ENCODE measurements at places on chromosomes 6 and 20.

DNA sequence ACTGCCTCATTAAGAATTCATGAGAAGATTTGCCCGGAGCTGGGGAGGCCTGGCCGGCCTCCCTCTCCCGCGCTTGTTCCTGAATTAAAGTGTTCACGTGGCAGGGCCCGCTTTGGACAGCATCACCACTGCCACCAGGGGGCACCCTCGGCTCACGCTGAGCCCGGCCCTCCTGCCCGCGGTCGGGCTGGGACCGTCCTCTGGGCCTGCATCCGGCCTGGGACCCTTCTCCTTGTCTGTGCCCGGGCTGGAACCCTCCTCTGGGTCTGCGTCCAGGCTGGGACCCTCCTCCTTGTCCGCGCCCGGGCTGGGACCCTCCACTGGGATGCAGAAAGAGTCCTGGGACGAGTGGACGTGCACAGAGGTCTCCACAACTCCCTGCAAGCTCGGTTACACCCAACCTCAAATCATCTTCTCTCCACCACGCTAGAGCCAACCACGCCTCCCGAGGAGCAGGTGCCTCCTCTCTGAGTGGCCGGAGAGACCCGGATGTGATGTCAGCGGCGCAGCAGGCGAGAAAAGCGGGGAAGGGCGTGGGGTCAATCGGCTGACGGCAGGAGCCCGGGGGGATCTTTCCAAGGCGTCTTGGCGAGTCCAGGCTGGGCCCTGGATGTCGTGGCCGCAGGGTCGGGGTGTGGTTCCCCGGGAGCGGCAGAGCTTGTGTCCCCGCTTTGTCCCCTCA, 50.9 kb upstream of the DACT2 start:
- DNase-seq: peak; percentile 41

GRCh38 chr20:8221887-8222419, 89.9 kb downstream of the PLCB1 start:
- no peak for DNase-seq

- DNase-seq: no peak
Observed at GRCh38 chr20:4026093-4026601, 10.8 kb upstream of the RNF24 start.

DNA sequence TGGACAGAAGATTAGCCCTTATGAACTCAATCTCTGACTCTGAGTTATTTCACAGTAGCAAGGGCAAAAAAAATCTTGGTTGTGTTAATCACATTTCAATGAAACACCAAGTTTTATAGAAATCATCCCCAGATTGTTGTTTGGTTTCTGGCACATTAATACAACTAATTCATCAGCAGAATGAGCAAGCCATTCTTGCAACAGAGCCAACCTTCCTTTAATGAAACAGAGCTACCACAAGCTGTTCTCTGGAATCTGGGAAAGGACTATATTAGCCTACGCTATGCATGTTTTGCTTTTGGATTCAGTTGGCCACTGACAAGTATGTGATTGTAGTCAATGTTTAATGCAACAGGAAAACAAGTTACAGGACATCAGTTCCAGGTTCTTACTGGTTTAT, 13.8 kb upstream of the POPDC3 start:
- no peak for DNase-seq

- DNase-seq: no peak
Observed at GRCh38 chr6:116385921-116386320, 15.2 kb downstream of the DSE start.

DNA sequence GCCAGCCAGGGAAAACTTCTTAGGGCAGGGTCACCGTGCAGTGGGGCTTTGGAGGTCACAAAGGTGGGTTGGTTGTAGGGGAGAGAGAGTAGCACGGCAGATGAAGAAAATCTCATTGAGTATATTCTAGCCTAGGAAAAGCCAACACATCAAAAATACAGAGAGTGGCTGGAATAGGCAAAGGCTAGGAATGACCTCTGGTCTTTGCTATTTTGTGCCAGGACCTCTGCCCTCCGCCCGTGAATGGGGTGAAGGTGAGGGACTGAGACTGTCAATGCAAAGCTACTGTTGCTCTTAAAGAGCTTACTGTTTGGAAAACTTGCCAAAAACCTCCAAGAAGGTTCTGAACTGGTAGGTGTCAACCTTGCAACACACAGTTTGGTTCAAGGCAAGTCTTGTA, 346.7 kb downstream of the CDH26 start:
- no peak for DNase-seq

- no peak for DNase-seq
Observed at GRCh38 chr6:11224252-11224965, 8.1 kb downstream of the NEDD9 start.

DNA sequence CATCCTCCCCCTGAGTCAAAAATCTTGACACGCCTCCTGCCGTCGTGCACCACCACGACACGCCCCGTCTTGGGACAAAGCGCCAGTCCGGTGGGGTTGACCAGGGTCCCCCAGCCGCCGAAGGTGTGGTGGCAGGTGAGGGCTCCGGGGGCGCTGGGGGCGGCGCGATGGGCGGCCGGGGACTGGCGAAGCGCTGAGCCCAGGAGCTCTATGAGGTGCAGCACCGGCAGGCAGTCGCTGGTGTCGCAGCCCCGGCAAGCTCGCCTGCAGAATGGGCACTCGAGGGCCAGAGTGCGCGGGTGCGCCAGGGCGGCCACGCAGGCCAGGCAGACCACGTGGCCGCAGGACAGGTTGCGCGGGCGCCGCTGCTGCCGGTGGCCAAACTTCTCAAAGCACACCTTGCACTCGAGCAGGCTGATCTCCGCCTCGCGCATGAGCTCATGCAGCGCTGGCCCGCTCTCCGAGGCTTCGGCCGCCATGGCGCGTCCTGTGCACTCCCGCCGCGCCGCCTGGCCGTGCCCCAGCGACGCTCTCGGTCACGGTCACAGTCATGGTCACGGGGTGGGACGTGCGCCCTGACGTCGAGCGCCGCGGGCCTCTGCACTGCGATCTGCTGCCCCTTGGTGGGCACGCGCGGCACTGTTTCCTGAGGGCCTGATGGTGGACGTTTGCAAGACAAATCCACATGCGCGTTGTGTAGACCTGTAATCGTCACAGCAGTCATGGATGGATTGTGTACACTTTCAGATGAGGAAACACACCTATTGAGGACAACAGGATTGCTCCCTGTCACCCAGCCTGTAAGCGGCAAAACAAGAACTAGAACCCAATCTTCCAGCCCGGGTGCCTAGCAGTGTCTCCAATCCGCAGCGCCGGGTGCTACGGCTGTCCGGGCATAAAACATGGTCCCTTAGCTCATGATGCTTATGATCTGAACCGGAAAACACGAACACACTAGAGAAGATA, at the start of gene NHLRC1:
TSS of gene NHLRC1 (minus strand) at position 550 of the 966 bp plus-strand sequence. CDS start at position 479, 71 bp downstream.
- peak; percentile 59 for DNase-seq

DNA sequence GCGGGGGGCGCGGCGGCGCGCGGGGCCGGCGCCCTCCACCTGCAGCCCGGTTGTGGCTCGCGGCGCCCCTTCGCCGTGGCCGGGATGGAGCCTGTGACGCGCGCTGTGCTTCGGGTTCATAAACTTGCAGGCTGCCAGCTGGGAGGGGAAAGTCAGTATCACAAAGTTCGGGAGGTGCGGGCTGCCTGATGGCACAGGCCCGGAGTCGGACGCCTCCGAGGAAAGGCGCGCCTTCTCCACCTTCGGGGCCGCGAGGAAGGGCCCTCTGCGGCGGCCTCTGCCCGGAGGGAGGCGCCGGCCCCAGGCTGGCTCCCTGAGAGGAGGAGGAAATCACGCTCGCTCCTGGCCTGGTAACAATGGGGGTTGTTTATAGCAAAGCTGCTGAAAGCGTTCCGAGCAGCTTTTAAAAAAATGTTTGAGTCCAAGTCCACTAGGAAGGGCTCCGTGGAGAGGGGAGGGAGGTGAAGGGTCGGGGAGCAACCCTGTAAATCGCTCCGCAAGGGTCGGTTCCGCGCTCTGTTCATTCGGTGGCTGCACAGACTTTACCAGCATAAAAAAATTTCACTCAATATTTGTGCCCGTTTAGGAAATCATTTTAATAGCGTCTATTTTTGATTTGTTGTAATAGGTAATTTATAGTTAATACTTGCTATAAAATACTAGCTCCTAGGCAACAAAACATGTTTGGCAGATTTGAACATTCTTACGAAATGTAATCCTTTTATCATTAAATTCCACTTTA, 1.0 kb downstream of the AFDN start:
- DNase-seq: peak; percentile 48

- DNase-seq: no peak
Observed at GRCh38 chr6:4346659-4347333, 211.4 kb upstream of the ECI2 start.

DNA sequence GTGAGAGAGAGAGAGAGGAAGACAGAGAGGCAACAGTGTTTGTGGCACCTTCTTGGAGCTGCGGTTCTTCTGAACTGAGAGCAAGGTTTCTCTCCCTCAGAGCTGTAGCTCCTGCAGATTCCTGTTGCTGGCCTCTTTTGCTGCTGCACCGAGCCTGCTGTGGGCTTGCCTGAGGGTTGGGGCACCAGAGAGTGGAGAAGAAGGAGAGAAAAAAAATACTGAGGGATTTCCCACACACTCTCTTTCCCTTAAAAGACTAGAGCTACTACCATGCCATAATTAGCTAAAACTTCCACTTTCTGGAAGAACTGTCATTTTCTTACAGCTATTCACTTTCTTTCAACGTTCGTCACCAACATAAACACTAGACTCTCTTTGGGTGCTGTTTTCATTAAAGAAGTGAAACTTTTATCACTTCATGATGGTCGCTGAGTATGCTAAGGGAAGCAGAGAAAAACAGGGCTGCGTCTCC, 18.2 kb upstream of the ECI2 start:
- DNase-seq: no peak

- no peak for DNase-seq
Observed at GRCh38 chr6:140590641-140591040, 1216.2 kb upstream of the CITED2 start.

DNA sequence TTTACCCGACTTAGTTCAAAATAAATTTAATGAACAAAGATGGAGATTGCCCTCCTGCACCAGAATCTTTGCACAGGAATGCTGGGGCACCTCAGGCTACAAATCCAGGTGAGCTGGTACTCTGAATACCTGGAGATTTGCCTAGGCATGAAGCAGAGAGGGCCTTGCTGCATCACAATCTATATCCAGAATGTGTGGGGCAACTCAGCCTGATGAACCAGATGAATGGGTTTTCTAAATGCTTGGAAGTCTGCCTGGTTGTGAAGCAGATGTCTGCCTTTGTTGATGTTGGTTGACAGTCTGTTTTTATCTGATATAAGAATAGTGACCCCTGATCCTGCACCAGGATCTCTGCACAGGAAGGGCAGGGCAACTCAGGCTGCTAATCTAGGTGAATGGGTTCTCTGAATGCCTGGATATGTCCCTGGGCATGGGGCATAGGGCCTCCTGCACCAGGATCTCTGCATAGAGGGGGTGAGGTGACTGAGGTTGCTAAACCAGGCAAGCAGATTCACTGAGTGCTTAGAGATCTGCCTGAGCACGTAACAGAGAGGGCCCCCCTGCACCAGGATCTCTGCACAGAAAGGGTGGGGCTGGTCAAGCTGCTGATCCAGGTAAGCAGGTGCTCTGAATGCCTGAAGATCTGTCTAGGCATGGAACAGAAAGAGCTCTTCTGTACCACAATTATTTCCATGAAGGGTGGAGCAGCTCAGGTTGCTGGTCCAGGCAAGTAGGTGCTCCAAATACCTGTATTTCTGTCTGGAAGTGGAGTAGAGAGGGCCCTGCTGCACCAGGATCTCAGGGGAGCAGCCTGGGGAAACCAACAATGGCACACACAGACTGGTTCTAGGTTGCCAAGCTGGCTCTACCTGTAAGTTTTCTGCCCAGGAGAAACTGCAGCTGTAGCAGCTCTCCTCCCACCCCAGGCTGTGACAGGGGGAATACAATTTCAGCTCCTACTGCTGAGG, 437.5 kb downstream of the MMUT start:
- DNase-seq: no peak

- no peak for DNase-seq
Observed at GRCh38 chr6:4561773-4562400, 214.3 kb upstream of the CDYL start.

DNA sequence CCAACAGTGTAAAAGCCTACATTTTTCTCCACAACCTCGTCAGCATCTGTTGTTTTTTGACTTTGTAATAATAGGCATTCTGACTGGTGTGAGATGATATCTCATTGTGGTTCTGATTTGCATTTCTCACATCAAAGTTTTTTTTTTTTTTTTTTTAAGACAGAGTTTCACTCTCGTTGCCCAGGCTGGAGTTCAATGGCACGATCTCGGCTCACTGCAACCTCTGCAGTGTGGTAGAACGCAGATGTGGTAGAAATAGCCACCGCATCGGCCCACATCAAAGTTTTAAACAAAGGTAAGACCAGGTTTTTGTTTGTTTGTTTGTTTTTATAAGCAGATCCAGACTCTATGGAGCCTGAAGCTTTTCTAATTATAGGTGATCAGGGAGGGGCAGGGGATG, 12.7 kb upstream of the PPP1R3G start:
- no peak for DNase-seq

DNA sequence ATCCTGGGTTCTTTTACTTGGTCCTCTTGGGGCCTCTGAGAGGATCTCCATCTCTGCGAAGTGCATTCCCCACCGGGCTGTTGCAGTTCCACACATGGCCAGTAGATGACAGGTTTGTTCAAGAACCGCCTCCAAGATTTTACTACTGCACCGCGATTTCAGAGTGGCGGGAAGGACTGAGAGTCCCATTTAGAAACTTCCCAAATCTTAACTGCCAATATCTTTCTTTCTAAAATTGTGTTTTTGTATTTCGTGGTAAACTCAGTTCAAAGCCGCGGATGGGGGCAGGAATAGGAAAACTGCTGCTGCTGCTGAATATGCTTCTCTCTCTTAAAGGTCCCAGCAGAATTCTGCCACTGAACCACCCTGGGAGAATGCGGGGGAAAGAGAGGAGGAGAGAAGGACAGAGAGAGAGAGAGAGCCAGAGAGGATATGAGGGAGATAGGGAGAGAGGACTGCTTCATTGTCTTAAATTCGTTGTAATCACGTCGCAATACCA, 8.6 kb upstream of the BTNL2 start:
- peak; percentile 34 for DNase-seq

DNA sequence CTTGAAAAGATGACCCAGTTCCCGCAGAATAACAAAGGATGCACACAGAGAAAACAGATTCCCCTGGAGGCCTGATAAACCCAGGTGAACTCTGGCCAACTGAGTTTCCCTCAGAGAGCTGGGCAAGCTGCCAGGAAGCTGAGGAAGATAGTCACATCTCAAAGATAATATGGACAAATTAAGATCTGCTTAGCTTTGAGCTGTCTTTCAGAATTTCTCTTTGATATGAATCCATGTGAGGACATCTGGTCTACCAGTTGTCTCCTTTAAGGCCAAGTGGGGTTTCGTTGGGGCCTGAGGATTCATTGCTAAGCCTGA, 59.5 kb downstream of the ID4 start:
- no peak for DNase-seq

- DNase-seq: no peak
Observed at GRCh38 chr6:12348530-12349511, 58.7 kb downstream of the EDN1 start.

- no peak for DNase-seq
Observed at GRCh38 chr6:160238761-160239751, 19.6 kb downstream of the SLC22A2 start.

- no peak for DNase-seq
Observed at GRCh38 chr6:145882121-145882531, 67.5 kb upstream of the FBXO30 start.

All from NCI-H748 treated with DMSO at 0.1 percent for 48 hours (cell line).